ENCODE measurements at places on chromosomes 2 and 18.
A peak's percentile ranks its signal among the peaks of the same experiment; 100 is the strongest.

- DNase-seq, result no peak
Observed at GRCh38 chr2:98474979-98475632, 30.4 kb downstream of the INPP4A start.

DNA sequence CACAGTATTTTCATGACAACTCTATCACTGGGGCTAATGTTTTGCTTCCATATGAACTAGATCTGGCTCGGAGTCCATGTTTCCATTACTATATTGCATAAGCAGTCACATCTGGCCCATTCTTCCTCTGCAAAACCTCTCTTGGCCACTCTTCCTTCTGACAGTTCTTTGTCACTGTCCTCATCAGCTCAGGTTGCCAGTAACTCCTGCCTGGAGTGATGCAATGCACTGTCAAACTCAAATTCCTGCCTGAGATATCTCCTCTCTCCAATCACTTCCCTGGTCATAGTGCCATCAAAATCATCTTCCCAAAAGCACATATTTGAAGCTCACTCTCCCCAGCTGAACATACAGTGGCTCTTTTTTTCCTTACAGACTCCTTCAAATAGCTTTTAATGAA is 66.1 kb downstream of the COLEC12 start:
- DNase-seq, result no peak

DNA sequence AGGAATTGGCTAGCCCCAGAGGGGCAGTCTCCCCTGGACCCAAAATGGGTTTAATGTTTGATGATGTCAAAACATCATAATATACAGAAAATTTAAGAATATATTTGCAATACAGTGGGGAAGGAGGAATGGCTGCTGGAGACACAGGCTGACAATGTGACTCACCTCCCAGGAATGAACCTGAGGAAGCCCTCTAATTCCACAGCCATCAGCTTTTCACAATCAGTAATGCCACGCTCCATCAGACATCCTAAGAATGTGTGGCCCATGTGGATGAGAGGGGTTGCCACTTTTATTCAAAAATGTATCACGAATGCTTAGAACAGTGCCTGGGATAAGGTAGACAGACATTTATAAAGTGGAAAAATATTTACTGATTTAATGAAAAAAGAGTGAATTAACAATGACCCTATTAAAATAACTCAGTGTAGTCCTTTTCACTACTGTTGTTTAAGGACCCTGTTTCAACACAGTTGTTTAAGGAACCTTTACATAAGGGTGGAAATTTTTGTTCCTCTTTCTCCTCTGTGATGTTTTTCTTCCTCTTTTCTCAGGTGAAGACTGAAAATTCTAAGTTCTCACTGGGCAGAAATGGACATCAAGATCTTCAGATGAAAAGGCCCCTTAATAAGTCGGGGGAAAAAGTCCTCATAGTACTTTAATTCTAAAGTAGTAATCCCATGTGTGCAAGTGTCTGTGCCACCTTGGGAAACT is 17.5 kb upstream of the TMEM163 start:
- no peak for DNase-seq

- DNase-seq, result no peak
Observed at GRCh38 chr2:186085226-186085625, 346.6 kb downstream of the FSIP2 start.

GRCh38 chr18:13444430-13445240 is 226.1 kb downstream of the LDLRAD4 start:
- no peak for DNase-seq

- no peak for DNase-seq
Observed at GRCh38 chr18:50058731-50059130, 136.2 kb downstream of the MYO5B start.

DNA sequence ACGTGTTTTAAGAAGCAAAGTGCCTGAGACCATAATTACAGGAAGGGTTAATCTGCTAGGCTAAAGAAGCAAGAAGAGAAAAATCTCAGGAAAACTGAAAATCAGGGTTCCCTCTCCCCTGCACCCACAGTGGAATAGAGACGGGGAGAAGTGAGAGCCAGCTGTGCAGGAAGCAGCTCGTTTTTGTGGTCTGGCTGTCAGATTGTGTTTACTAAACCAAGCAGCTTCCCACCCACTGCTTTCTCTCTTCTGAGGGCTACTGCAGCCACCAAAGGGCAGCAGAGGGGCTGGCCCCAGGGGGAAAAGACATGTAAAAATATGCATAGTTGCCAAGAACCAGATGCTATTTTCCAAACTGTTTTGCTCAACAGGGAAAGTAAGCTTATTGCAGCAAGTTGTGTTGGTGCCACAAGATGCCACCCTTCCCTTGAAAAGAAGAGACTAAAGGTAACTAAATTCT is 72.6 kb upstream of the THUMPD2 start:
- DNase-seq, result peak; percentile 63

DNA sequence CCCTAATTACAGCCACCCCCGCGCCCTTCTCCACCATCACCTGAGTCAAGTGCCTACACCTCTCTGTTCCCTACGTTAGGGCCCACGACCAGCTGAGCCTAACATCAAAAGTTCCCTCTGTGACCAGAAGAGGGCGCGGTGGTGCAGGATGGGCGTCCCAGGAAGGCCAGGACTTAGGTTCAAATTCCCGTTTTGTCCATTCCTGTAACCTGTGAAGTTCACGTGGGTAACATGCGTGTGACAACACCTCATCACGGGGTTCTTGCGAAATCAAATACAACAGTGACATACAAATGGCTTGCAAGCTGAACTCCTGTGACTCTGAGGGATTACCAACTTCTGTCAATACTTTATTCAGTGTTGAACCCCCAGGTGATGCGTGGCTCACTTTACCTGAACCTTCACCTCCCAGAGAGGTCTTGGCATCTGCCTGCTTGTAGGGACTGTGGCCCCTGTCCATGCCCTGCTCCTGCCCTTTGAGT is 207.9 kb downstream of the ARL4C start:
- peak; percentile 43 for DNase-seq

DNA sequence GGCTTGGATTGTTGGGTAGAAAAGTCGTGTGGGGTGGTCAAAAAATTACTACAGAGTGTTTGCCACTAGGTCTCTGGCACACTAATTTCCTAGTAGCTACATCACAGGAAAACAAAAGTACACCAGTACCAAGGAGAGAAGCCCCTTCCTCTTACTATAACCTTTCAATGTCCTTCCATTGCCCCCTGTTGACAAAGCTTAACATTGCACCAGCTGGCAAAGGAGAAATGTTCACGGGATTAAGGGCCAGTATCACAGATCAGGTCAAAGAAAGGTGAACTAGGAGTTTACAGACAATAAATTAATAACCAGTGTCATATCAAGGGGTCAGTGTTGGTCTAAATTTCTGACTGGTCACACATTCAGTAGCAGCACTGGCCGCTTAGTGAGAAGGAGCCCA is 1139.6 kb upstream of the FAM98A start:
- DNase-seq, result no peak

DNA sequence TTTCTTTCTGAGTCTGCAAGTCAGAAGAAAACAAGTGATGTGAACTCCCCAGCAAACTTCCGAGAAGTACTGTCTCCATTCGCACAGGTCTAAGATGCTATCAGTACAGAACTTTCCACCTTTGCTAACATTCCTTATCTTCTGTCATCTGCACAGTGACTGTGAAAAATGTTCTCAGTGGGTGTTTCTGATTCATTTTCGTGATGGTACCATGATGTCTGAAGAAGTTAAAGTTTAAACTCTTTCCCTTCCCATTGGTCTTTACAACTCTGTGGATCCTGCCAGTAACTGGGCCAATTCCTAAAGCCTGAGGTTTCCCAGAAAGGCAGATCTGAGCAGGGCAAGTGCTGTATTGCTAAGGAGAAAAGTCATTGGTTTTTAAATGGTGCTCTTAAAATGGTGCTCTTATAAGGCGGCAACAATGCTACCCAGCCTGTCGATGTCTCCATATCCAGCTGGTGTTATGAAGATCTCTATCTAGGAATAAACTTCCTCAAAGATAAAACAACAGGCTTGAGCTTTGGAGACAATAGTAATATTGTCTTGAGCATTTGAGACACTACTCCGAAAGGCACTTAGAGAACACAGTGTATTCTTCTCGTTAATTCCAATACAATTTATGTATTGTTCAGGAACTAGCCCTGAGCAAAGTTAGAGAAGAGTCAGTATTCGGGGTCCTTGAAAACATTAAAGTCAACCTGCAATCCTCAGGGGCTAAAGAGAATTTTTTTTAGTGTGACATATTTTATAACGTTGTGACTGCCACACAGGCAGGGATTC is 232.3 kb downstream of the OSR1 start:
- no peak for DNase-seq

DNA sequence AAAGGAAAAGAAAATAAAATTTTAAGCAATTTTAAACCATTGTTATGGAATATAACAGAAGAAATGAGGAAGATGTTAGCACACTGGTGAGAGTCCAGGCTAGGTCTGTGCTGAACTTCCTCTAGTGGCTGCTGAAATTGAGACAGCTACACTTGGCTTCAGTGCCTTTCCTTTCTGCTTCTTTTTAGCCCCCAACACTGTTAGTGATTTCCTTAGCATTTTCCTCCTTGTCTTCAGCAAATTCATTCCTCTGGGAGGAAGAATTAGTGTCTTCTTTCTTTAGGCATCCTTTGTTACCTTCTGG is 47.6 kb downstream of the ITGAV start:
- no peak for DNase-seq

DNA sequence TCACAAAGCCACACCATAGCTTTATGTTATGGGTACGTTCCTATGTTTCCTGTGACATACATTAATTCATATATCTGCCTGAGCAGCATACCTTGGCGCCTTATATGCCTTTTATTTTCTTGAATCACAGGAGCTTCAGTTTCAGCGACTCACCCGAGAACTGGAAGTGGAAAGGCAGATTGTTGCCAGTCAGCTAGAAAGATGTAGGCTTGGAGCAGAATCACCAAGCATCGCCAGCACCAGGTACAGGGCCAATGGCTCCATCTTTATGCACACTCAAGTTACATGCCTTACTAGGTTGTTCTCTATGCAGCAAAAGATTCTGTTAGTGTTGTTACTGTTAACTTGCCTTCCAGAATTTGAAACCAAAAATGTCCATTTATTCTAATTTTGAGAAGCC is 120.4 kb downstream of the PKP4 start:
- DNase-seq, result no peak

GRCh38 chr2:48583961-48584360 is 33.7 kb upstream of the GTF2A1L start:
- DNase-seq, result no peak

DNA sequence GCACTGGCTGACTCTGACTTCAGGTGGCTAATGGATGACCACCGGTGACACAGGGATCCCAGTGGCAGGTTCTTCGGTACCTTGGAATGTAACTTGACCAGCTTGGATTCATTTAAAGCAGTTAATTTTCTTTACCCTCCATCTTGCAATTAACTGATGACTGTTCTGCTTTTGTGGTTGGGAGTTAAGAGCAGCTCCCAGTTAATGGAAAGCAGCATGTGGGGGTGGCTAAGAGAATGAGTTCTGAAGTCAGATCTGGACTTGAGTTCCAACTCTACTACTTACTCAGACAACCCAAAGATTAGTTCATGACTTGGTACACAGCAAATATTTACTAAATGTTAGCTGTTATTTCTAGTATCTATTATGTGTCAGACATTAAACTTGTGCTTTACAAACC is 58.5 kb downstream of the FAM228A start:
- DNase-seq, result no peak

- no peak for DNase-seq
Observed at GRCh38 chr2:109020217-109020637, 31.2 kb upstream of the EDAR start.

GRCh38 chr18:79479116-79479760 is 83.5 kb downstream of the NFATC1 start:
- no peak for DNase-seq

GRCh38 chr2:24766609-24767008 is 26.6 kb downstream of the PTRHD1 start:
- no peak for DNase-seq

DNA sequence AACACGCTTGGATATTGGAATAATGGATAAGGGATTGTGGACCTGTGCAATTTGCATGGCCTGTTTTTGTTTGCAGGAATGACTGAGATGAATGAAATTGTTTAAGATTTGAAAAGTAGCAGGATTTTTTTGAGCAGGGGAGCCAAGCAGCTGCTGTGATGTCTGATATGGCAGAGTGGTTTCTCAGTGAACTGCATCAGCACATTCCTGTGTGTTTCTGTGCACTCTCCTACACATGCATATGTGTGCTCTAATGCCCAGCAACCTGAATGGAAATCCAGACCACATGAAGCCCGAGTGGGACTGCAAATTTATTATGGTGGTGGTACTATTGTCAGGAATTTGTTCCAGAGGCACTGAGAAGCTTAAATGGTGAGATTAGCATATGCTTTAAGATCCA is 161.7 kb downstream of the PARD3B start:
- DNase-seq, result peak; percentile 60

GRCh38 chr2:196324211-196324610 is 152.8 kb upstream of the STK17B start:
- no peak for DNase-seq

GRCh38 chr2:146994246-146994645 is 850.6 kb upstream of the ACVR2A start:
- DNase-seq, result no peak

DNA sequence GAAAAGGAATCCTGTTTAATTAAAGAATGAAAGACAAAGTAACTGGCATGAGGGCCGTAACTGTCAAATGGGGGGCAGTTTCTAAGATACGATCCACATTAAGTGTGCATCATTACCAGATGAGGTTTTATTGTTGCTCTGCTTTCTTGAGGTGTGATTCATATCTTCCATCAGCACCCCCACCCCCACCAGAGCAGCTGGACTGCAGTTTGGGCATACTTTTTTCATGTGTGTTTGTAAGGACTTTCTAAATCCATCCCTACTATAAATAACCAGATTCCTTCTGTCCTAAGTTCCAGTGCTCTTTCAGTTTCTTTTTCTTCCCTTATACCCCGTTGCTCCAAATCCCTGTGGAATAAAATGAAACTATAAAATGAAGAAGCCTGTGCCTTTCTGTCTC is 142.1 kb downstream of the CDCA7 start:
- no peak for DNase-seq

DNA sequence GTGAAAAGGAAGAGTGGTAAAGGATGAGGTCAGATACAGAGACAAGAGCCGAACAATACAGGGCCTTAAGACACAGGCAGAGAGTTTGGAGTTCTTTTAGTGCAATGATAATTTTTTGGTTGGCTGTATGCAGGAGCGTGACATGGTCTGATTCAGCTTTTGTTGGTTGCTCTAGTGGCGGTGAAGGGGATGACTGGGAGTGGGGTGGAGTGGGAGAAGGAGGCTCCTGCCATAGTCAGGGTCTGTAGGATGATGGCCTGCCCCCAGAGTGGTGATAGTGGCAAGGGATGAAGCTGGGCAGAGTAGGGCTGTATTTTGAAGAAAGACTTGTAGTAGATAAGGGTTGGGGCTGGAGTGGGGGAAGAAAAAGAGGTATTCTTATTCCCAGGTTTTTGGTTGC is 306.6 kb upstream of the VWC2L start:
- DNase-seq, result no peak

GRCh38 chr2:70994009-70994698 is 519 bp downstream of the TEX261 start:
- DNase-seq, result no peak

GRCh38 chr2:29039718-29040480 is 34.4 kb downstream of the PCARE start:
- DNase-seq, result peak; percentile 47

DNA sequence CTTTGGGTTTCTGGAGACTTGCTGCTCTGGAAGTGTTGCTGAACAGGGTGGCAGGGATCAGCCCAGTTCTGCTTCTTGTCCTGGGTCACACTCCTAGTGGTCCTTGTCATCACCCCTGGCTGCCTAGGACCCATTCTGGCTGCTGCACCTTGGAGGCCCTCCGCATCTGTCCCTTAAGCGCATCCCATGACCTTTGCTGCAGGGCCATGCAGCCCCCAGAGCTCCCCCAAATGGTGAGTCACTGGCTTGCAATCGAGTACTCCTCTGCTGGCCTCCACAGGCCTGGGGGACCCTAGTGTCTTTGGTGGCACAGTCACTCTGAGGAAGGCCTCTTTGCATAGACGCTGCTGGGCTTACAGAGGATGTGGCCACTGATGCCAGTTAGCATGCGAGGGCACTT is 188.5 kb downstream of the ASB1 start:
- no peak for DNase-seq
